NCI-H1436 (cell line): ENCODE measurements at places on chromosomes 2 and 18.

DNA sequence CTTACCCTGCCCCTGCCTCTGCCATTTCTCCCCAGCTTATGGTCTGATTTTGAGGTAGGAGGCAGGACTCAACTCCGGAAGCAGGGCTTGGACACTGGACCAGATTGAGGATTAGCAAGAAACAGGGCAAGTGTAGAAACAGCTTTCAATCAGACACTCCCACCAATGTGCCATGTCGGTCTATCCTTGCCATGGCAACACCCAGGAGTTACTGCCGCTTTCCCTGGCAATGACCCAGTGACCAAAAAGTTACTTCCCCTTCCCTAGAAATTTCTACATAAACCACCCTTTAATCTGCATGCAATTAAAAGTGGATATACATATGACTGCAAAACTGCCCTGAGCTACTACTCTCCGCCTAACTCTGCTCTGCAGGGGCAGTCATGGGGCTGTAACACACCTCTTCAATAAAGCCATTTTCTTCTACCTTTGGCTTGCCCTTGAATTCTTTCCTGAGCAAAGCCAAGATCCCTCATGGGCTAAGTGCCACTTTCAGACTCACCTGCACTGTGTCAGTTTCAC lies 156.7 kb downstream of the LPIN1 start:
- no peak for DNase-seq

DNA sequence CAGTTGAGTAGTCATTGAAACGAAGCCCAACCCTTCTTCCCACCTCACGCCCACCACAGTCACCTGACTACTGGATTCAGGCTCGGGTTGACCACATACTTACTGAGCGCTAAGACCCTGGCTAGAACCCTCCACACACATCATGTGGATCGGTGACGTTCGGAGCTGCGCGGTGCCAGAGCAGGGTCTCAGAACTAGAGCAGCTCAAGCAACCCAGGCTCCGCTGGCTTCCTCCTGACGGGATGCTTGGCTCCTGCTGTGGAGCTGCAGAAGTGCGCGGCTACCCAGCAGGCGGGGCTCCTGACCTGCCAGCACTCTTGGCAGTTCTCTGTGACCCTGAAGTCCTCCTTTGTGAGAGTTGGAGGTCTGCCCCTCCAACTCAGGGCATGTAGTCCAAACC lies 90.6 kb upstream of the MBOAT2 start:
- no peak for DNase-seq

DNA sequence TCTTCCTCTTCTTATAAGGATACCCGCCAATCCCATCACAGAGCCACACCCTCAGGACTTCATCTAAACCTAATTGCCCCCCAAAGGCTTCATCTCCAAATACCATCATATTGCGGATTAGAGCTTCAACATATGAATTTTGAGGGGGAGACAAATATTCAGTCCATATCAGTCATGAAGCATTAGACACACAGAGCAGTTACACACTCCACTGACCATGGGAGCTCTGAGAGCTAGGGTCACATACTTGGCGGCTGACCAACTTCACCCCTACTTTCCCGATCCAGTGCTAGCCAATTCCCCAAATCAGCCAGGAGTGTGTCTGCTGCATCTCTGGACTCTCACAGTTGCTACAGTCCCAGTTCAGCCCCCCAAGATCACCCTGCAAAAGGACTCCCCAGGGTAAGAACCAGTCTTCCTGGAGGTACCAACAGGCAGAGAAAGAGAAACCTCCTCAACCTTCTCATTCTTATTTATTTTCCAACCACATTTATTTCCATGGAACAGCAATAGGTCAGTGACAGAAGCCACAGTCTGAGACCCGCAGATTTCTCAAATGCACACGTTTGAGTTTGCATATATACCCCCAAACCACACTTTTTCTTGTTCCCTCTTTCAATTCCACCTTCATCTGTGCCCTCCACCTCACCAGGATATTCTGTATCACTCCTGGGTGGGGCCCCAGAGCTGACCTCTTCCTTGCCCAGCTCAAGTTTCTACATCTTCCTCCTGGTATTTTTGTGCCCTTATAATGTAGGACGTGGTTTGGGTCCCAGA lies 33.3 kb downstream of the SPP2 start:
- no peak for DNase-seq

- no peak for DNase-seq
These were observed 55.9 kb upstream of the ZNF385B start for GRCh38 chr2:179917272-179917671.

GRCh38 chr2:135317375-135317774 lies 213.6 kb downstream of the ZRANB3 start:
- DNase-seq: no peak
